GM19239 (cell line): ENCODE measurements at places on chromosomes 1 and 21.

- no peak for DNase-seq
These were observed 22.7 kb upstream of the TRAPPC10 start for GRCh38 chr21:43989401-43989800.

DNA sequence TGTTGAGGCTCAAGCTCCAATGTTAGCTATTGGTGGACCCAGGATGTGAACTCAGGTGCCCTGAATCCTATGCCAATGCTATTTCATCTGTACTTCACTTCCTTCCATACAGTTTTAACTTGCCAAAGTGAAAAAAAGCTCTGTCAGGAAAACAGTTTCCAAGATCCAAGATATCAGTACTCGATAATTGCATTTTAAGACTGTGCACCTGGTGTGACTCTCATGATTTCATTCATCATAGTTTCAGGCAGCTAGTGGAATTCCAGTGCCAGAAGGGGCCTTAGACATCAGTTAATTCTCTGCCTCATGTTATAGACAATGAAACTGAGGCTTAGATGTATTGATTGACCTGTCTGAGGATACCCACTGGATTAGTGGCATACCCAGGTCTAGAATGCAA, 26.5 kb upstream of the LEPR start:
- no peak for DNase-seq

GRCh38 chr1:61171974-61172373, 89.6 kb downstream of the NFIA start:
- no peak for DNase-seq

DNA sequence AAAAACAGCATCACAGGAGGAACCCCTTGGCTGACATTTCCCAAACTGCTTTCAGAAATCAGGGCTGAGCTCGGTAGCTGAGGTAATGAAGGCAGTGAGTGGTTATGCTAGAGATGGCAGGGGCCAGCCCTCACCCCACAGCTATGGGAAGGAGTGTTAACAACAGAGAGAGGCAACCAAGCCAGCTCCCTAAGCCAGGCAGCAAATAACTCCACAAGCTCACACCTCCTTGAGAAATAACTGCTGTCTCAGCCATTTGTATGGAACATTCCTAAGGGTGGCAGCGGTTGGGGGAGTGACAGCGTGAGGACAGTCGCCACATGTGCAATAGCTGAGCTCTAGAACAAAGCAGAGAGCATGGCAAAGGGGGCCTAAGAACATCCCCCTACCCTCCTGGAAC, 42.6 kb downstream of the LMX1A start:
- DNase-seq: no peak

GRCh38 chr1:108969346-108969745, 6.1 kb upstream of the CLCC1 start:
- no peak for DNase-seq

- no peak for DNase-seq
These were observed 2.7 kb downstream of the AGT start for GRCh38 chr1:230711245-230711644.

- no peak for DNase-seq
These were observed 1.1 kb downstream of the UBE2J2 start for GRCh38 chr1:1272341-1273208.

DNA sequence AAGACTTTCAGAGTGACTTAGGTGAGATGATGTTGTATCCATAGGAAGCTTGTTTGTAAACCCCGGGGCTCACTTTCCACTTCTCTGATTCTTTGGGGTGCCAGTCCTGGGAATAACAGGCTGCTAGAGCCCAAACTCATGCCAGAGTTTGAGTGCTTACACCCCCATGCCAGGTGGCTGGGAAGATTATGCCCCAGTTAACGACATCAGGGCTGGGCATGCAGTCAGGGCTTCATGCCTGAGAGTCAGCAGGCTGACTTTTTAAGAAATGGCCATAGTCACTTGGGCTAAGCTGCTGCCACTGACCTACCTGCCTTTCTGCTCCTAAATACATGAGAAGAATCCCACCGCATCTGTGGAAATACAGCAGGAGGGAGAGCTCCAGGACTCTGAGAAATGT, 425.6 kb upstream of the VAMP3 start:
- no peak for DNase-seq

GRCh38 chr1:168000656-168001055, 63.8 kb upstream of the MPC2 start:
- DNase-seq: no peak

DNA sequence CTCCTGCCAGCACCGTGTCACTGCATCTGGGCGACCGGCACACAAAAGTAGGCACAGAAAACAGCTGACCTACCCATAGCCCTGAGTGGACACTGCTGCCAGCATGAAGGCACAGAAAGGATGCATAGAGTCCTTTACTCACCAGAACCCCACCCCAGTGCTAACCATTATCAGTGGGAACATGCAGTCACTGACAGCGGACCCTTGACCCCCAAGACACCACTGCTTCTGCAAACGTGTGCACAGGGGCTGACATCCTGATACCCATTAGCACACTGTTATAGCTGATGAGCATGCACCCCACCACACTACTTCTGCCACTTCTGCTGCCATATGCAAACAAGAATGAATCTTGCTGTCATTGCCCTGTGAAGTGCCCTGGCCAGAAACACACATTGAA, 953.0 kb upstream of the NCAM2 start:
- no peak for DNase-seq

DNA sequence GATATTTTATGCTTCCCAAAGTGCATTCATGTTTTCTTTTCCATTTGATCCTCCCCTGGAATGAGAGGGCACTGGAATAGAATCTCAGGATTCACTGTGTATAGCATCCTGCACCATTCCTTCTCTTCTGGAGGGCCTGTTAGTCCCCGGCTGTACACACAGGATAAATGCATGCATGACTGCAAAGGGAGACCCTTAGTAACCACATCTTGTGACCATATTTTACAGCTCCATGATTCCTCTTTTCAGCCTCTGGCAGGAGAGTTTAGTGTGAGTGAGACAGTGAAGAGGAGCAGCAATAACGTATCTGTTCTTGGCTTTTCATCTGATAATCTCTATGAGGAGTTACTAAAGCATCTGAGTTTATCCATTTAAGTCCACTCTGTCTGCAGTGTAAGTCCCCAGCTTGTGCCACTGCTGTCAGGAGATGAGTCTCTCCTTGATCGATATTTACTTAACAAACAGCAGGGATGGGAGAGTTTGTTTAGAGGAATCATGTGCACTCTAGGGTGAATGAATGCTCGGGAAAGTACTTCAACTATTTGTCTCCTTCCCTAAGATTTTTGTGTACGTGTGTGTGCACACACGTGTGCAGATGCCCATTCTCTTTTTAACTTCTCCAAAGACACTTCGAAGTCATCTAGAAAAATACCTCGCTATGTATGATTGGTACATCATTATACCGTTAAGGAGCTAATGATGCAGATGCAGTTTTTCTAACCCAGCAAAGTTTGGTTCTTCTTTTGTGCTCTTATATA, 41.1 kb downstream of the PROX1 start:
- no peak for DNase-seq

DNA sequence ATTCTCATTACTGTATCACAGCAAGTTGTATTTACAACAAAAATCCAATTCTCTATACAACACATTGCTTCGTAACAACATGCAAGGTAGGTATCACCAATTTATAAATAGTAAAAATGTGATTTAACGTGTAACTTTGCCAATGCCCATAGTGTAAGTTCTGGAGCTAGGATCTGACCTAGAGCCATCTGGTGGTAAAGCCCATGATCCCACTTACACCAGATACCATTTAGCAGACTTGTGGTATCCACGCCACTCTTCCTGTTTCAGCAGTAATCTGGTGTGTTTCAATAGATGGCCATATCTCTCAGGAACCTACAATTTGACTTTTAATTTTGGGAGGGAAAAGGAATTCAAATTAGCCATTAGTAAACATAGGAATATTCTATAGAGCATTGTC, 10.2 kb downstream of the SETSIP start:
- DNase-seq: no peak

- no peak for DNase-seq
These were observed 64.0 kb upstream of the HMCN1 start for GRCh38 chr1:185670187-185670627.

GRCh38 chr1:100132566-100133477, at the start of the genes SASS6 and TRMT13:
Gene SASS6 (minus strand): TSS chr1:100132930. CDS start chr1:100132814, 116 bp downstream.
Gene TRMT13 (plus strand): TSS chr1:100133163. CDS start chr1:100133169, 6 bp downstream.
- peak; percentile 53 for DNase-seq

GRCh38 chr1:3795453-3796214, 664 bp downstream of the LRRC47 start:
- DNase-seq: no peak

DNA sequence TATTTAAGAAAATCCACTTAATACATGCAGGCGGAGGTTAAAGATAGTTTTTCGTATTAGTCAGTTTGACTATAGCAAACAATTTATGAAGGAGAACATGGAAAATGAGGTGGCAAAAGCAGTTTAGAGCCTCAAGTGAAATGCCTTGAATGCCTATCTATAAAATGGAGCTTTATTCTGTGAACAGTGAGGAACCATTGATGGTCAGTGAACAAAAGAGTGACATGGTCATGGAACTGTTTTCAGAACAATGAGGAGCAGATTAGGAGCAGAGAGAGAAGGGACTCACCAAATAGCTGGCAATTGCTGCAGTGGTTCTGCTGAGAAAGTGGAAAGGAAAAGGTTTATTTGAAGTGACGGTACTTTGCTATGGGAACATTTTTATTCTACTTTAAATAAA, 299.8 kb downstream of the DUSP10 start:
- DNase-seq: no peak

- no peak for DNase-seq
These were observed 4.6 kb downstream of the HJV start for GRCh38 chr1:146016891-146017290.

DNA sequence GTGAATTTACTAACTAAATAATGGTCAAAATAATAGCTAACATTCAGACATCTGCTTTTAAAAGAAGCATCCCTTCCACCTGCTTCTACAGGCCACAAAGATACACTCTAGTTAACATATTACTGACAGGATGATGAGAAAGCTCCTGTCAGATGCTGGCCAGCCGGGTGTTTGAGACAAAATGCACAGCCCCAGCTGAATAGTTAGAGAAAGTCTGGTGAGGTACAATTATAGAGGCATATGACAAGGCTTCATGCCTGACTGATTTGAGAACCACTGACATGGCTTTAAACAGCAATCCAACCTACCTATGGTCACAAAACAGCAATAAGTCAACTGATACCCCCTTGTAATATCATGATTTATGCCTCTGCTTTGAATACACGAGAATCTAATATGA, 137.0 kb downstream of the DENND1B start:
- DNase-seq: no peak

- no peak for DNase-seq
These were observed 362.1 kb upstream of the NR5A2 start for GRCh38 chr1:199665371-199665770.

DNA sequence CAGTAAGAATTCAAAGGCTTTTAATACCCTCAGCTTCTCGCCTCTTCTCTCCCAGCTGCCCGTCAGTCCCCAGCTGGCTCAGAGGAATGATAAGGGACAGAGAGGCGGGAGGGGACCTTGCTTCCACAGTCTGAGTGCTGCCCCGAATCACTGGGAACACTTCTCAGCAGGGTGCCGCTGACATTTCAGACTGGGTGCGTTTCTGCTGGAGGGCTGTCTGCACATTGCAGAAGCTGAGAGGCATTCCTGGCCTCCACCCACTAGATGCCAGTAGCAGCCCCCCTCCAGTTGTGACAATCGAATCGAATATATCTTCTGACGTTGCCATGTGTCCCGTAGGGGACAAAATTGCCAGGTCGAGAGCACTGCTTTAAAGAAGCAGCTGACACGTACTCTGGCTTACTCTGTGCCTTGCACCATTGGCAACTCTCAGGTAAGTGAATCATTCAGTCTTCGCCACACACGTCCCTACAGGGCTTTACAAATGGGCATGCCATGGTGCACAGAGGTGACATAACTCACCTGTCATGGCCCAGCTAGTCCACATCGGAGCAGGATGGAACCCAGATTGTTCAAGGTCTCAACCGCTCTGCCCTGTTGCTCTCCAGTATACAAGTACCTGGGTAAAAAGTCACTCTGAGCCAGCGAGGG, 23.9 kb downstream of the CTNNBIP1 start:
- DNase-seq: no peak

DNA sequence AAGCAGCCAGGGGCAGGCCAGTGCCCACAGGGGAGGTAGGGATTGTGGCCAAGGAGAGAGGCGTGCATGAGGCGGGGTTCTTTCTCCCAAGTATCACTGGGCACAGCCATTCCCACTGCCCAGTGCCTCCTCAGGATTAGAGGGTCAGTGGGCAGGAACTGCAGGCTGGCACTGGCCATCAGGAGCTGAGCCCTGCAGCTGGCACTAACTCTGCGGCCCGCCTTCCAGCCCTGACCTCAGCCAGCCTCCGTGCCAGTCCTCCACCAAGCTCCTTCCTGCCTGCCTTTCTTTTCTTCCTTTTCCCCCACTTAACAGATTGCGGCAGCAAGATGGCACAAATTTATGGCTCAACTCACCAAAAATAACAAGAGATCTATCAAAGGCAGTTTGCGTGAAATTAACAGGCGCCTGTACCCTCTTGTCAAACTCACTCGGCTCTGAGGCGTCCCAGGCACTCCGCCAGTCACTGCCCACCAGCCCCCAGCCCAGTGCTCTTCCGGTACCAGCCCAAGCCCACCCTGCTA, 11.1 kb downstream of the ADGRB2 start:
- no peak for DNase-seq

DNA sequence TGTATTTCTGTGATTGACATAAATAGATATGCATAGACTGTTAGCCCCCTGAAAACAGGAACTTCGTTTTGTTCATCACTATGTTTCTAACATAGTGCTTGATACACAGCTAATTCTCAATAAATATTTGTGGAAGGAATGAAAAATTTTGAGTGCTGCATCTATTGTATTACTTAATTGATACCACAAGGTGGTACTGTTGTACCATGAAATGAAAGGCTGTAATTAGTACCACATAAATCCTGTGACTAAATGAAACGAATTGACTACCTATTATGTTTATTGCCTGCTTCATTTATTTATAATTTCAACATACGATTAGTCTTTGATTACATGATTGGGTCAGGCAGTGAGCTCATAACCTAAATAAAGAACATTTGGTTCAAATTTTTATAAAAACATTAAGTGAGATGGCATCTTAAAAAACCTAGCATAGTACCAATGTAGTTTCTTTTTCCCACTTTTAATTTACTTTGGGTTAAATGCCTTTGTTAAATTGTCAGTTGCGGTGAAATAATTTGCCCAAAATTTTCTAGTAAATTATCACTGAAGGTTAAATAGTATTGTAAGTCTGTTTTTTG, 15.0 kb upstream of the TGFB2 start:
- DNase-seq: no peak

DNA sequence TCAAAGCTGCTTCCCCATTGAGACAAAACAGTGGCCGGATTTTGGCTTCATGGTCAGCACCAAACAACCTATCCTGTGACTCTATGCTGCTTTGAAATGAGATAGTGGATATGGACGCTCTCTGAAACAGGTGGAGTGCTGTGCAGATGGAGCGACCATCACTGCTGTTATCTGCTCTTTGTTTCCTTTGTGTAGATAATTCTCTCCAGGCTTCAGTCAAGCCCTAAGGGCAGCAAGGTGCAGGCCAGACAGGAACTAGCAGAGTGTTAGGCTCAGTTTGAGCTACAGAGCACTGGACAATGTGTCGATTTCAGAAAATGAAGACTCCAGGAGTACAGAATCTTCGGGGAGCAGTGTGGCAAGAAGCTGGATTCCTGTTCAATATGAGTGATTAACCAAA, 4.8 kb upstream of the IRF6 start:
- DNase-seq: no peak
